IMR-90 (cell line): ENCODE measurements at places on chromosomes 12 and 14. TPM values are rescaled to one million over a fixed set of nuclear protein-coding genes. Genes with fewer than 3 reads are reported as not detected.

The PTPRQ gene
- 1.4 and 2.8 TPM in 2 replicates for total RNA-seq

DNA sequence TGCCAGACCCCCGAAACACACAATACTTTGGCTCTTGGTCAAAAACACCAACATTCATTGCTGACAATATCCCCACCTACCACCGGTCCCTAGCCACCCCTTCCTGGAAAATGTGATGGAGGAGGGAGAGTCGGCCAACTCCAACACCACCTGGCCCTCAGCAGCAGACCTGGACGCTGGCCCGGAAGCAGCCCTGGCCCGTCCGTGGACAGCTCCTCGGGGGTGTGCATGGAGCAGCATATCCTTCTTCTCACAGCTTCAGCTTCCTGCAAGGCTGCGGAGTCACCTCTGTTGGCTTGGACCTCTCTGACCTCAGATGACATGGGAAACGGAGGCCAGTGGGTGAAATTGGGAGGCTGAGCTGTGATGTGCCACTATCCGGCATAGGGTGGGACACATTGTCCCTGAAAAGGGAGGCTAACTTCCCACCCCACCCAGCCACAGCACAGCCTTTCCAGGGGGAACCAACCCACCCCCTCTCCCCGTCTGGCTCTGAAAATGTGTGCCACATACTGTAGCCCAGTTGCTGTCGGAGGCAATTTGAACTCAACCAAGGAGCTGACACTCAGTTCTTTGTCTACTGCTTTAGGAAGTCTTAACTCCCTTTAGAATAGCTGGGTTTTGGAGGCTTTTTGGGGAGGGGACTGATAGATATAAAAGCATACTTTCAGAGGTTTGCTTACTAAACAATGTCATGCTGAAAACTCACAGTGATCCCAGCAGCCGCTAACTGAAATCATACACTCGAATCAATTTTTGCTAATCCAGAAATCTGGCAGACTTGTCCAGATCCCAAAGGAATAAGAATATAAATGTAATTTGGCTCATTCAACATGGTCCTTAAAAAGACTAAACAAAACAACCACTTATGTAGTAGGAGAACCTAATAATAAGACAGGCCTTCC, 43.1 kb upstream of the LTA4H start:
- peak; percentile 15 for DNase-seq

The EEF1AKMT3 gene
- total RNA-seq = 3.2 and 3.6 TPM in 2 replicates

GRCh38 chr14:100532906-100533655, 54.1 kb downstream of the BEGAIN start:
- DNase-seq = peak; percentile 30

- DNase-seq = no peak
Observed at GRCh38 chr12:30885321-30885720, 41.2 kb upstream of the TSPAN11 start.

DNA sequence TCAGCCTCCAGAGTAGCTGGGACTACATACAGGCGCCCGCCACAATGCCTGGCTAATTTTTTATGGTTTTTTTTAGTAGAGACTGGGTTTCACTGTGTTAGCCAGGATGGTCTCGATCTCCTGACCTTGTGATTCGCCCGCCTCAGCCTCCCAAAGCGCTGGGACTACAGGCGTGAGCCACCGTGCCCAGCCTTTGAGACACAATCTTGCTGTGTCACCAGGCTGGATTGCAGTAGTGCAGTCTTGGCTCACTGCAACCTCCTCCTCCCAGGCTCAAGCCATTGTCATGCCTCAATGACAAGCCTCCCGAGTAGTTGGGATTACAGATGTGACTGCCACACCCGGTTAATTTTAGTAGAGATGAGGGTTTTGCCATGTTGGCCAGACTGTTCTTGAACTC, 21.3 kb upstream of the STRN3 start:
- DNase-seq = no peak

GRCh38 chr12:113222730-113223531, 1.7 kb downstream of the TPCN1 start:
- peak; percentile 92 for DNase-seq

DNA sequence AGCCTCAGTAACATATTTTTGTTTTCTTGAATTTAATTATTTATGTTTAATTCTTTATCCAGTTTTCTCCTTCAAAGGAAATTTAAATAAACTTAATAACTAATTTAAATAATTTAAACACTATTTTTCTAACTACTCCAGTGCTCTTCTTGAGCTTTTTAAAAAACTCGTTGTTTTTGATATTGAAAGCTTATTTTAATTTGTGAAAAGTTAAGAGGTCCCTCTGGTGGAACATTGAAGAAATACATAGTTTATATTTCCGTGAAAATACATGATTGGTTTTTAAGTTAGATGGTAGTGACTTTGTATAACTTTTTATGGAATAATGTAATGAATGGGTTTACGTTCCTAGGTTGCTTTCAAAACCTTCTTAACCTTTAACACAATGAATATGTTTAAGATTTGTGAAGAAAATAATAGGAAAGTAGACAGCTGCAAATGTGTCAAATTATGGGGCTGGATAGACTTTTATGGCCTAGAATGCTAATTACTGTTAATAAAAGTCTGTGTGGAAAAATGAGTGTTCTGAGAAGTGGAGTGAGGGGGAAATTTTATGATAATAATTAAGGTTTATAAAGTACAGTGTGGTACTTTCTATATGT, 45.9 kb upstream of the MSRB3 start:
- DNase-seq = peak; percentile 38

GRCh38 chr14:70943838-70944237, 36.6 kb downstream of the PCNX1 start:
- DNase-seq = no peak

DNA sequence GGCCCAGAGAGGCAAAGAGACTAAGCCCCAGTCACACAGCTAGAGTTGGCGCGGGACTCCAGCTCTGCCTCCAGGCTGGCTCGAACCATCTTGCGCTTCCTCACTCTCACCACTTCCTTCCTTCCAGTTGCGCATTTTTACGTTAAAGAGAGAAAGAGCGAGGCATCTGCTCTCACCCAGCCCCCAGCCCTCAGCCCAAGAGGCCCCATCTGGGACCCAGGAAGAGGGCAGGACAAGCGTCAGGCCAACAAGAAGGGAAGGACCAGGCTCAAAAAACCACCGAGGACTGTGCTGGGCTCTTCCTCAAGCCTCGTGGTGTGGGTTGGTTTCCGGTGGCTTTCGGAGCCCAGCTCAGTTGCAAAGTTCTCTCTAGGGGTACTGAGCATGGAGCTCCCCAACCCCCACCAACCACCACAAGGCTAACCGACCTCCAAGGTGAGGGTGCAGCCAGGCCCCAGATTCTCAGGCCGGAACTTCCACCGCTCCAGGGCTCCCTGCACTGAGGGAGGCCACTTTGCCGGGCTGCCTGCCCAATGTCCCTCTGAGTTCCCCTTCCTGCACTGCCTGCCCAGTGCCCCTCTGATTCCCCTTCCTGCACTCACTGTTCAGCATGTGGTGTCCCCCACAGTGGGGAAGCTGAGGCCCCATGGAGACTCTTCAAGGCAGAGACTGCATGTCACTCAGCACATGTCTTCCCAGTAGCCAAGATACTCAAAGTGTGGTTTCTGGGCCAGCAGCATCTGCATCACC, 35.9 kb downstream of the TESC start:
- DNase-seq = no peak

The OR11H12 gene
- total RNA-seq = not detected in 2 replicates

GRCh38 chr14:96130391-96130790, 74.2 kb upstream of the BDKRB2 start:
- no peak for DNase-seq

GRCh38 chr14:27435923-27436670, 838.3 kb upstream of the NOVA1 start:
- DNase-seq = no peak

DNA sequence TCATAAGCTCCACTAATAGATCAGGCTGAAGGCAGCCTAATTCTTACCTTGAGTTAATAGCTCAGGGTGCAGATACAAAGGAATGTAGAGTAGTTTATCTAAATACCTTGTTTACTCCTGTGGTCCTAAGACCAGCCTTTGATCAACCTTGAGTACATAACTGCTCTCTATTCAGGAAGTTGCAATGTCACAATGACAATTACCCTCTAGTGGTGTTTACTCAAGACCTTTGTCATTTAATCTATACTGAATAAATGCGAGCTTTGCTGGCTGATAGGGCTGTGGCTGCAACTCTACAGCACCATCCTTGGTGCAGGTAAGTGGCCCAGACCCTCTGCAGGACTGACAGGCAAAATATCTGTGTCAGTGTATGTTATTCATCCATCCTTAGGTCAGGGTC, 282.7 kb downstream of the ATXN7L3B start:
- no peak for DNase-seq

The AMDHD1 gene
- total RNA-seq = under 0.01 TPM in 1 of 2 replicates, not detected in the other

- DNase-seq = peak; percentile 73
Observed at GRCh38 chr14:29222671-29223268, 456.2 kb downstream of the FOXG1 start.

DNA sequence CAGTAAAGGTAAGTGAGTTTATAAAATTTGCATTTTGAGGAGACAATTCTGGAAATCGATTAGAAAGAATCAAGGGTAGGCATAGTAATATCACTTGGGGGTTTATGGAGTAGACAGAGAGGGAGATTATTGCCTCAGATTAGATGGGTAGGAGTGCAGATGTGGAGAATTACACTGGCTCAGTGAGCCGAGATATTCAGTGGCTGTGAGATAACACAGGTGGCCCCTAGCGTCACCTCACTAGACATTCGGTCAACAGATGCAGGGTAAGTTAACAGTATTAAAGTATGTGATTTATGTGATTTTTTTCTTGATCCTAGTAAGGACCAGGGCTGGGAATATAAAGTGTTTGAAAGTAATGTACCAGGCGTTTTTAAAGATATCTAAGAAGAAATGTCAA, 39.6 kb upstream of the KLRD1 start:
- DNase-seq = no peak

- no peak for DNase-seq
Observed at GRCh38 chr14:89011355-89012281, 187.2 kb downstream of the TTC8 start.

GRCh38 chr14:35368139-35368460, 36.4 kb downstream of the NFKBIA start:
- DNase-seq = no peak

The UNG gene
- total RNA-seq = 13.1 and 13.3 TPM in 2 replicates

- no peak for DNase-seq
Observed at GRCh38 chr12:131152587-131152986, 198.9 kb downstream of the ADGRD1 start.

- no peak for DNase-seq
Observed at GRCh38 chr14:91326514-91327249, 82.2 kb upstream of the GPR68 start.

GRCh38 chr14:31340297-31341063, 79.9 kb downstream of the HEATR5A start:
- DNase-seq = peak; percentile 17

DNA sequence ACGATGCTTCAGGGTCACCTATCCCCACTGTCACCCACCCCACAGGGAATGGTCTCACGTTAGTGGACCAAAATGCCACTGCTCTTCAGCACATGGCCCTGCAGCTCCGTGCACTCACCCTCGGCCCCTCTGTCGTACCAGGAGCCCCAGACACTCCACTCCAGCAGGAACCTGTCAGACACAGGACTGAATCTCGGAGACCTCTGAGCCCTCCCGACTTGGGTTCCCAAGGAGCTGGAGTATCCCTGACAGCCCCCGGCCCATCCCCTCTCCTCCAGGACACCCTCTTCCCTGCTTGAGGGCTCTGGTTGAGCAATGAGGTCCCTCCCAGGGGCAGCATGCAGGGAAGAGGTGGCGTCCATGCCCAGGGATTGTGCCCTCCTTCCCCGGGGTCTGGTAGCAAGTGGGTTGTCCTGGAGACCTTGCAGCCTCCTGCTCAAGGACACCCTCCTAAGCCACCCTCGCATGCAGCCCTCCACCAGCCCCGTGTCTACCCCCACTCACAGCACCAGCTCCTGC, 20.4 kb upstream of the LRTM2 start:
- no peak for DNase-seq

- peak; percentile 76 for DNase-seq
Observed at GRCh38 chr14:23186913-23187654, 3.6 kb upstream of the SLC7A8 start.

The KNTC1 gene
- 23.7 and 32.8 TPM in 2 replicates for total RNA-seq

- DNase-seq = no peak
Observed at GRCh38 chr12:56437430-56438176, 11.6 kb downstream of the TIMELESS start.

GRCh38 chr12:101850199-101850598, 19.4 kb upstream of the GNPTAB start:
- DNase-seq = no peak

The ACVRL1 gene
- 5.8 and 7.5 TPM in 2 replicates for total RNA-seq
